ENCODE measurements at places on chromosomes 4 and X. TPM values are rescaled to one million over a fixed set of nuclear protein-coding genes. Genes with fewer than 3 reads are reported as not detected.
A peak's percentile ranks its signal among the peaks of the same experiment; 100 is the strongest.

Gene FAM9C
- total RNA-seq = not detected

Gene ETDA
- not detected for total RNA-seq

Gene DRP2
- 0.28 TPM for total RNA-seq

DNA sequence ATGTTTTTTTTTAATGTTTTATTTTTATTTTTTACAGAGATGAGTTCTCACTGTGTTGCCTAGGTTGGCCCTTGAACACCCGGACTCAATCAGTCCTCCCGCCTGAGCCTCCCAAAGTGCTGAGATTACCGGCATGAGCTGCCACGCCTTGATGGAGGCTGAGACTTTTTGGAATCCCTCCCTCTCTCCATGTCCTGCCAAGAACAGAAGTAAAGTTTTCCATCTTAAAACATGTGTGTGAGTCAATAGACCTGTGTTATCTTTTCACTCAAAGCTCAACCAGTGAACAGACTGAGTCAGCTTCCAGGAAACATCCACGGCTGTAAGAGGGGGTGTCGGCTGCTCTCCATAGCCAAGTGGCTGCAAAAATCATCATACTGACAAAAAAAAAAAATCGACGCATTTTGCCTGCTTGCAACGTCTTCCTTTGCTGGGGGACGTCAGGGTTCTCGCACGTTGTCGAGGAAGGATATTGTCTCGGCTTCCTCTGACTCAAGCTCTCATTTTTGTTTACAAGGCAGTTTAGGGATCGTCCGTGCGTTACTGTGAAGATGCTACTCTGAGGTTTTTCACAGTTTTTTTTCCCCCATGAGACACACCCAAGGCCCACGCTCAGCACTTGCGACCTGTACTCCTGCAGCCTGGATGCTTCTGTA is 10.0 kb upstream of the ASMTL start:
- peak overlapping the region; percentile 87 for H3K27ac ChIP-seq
- H3K4me1 ChIP-seq = peaks cover 47% of the 10 kb centered on the region
- peak; percentile 93 for DNase-seq
- no peaks in the 10 kb centered on the region for H3K27me3 ChIP-seq
- H3K4me3 ChIP-seq = peak overlapping the region; percentile 83

DNA sequence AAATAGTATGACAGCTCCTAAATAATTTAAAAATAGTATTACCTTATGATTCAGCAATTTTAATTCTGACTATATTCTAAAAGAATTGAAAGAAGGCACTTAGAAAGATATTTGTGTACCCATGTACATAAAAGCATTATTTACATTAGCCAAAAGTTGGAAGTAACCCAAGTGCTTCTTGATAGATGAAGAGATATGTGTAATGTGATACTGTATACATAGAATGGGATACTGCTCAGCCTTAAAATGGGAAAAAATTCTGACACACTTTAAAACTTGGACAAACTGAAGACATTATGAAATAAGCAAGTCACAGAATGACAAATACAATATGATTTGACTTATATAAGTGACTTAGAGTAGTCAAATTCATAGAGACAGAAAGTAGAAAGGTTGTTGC is 112.2 kb downstream of the IDS start:
- H3K27me3 ChIP-seq = no peaks in the 10 kb centered on the region
- H3K36me3 ChIP-seq = no peaks in the 10 kb centered on the region
- no peak overlapping the region for H3K27ac ChIP-seq
- no peaks in the 10 kb centered on the region for H3K4me1 ChIP-seq

All from activated CD4-positive, alpha-beta T cell treated with anti-CD3 and anti-CD28 coated beads, Interleukin-2, amount 10 ng/mL, durations not matched to agents 24 days and 14 days (primary cell).